ENCODE measurements at places on chromosomes 4 and X.
A peak's percentile ranks its signal among the peaks of the same experiment; 100 is the strongest.

GRCh38 chrX:68665502-68665901 lies 18.0 kb downstream of the STARD8 start:
- DNase-seq, result no peak

DNA sequence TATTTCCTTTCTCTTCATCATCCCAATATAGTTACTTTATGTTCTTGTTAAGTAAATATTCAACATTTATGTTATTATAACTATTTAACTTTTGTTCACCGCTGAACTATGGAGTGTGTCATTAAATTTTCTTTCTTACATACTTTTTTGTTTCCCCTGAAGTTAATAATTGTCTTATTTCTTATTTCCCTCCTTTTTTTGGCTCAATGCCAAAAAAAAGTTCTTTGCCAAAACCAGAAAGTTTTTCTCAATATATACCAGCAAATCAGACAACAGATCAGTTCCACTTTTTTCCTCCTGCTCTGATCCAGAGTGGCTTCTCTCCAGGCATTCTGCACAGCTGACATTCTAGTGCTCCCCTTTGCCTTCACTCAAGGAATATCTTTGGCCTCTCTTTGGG lies 187.0 kb upstream of the PPARGC1A start:
- no peak for DNase-seq

- DNase-seq, result no peak
Measured at GRCh38 chr4:56129431-56129861, 180.7 kb downstream of the CEP135 start.

- no peak for DNase-seq
Measured at GRCh38 chr4:167088115-167088514, 146.2 kb downstream of the SPOCK3 start.

DNA sequence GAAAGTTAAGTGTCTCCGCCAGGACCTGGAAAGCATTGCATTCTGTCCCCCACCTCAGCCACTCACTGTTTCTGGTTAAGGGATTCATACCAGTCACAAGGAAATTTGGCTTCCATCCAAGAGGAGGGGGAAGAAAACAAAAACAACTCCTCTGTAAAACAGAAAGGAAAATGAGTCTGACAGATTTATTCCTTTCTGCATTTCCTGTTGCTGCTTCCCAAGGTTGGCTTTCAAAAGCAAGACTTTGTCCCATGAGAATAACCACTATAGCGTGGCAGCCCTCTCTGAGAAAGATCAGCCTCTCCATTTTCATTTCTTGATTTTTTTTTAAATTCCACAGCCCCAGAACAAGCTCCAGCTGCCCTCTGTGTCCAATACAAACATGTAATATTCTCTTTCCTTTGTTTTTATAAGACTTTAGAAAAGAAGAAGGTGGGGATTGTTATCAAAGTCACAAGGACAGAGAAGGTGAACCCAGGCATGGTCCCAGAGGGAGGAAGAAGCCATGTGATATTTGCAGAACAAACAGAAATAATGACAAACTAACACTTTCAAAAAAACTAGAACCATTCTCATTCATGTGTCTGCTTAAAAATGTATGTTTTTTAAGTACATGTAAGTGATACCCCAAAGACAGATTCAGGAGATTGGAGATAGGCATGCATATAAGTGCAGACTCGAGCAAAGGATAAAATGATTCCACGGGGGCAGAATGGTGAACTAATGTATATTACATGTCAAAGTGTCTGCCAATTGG lies 90.7 kb upstream of the DCLK2 start:
- no peak for DNase-seq

DNA sequence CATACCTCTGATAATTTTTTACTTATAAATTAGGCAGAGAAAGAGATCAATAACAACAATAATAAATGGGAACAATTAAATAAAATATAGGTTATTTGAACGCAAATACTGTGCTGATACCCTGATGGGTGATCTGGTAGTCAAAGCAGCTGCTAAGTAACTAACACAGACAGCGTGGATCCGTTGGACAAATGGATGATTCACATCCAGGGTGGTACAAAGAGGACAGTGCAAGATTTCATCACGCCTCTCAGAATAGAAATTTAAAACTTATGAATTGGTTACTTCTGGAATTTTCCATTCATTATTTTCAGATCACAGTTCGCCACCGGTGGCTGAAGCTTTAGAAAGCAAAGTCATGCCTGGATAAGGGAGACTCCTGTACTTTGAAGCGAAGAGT lies 1066.0 kb upstream of the ADGRL3 start:
- no peak for DNase-seq

GRCh38 chrX:18428006-18428405 lies 2.6 kb downstream of the CDKL5 start:
- DNase-seq, result no peak

GRCh38 chr4:145623831-145624230 lies 4.6 kb downstream of the MMAA start:
- DNase-seq, result no peak

DNA sequence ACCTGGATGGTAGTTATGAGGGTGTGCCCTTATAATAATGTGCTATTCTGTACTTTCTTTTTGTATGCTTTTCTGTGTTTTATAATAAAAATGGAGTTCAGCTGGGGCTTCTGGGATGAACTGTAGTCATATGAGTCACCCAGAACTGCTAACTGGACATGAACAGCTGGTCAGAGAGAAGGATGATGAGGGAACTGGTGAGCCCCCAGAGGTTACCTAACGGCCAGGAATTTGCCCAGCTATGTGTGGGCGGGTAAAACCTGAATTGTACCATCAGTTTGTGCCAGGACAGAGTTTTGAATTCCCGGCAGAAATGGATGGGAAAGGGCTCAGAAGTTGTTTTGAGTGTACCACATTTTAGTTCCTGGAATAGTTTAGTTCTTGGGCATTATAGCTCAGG lies 138.0 kb upstream of the USP9X start:
- no peak for DNase-seq

DNA sequence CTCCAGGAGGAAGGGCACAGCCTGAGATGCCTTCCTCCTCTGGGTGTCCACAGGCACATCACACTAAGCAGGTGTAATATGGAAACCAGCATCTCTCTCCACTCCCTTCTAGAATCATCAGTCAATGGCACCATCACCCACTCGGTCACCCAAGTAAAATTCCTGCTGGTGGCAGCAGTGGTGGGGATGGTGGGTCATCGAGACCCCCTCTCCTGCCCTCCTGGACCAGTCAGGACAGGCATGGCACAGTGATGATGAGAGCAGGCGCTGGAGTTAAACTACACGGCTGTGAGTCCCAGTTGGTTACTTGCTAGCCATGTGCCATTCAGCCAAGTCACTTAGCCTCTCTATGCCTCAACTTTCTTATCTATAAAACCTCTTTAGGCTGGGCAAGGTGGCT lies 42.5 kb downstream of the SCD5 start:
- DNase-seq, result no peak

- DNase-seq, result peak; percentile 87
Measured at GRCh38 chr4:139528377-139529005, 27.5 kb downstream of the SETD7 start.

GRCh38 chr4:717601-718320 lies 12.1 kb downstream of the PCGF3 start:
- no peak for DNase-seq

GRCh38 chr4:181966104-181966551 lies 277.1 kb upstream of the TENM3 start:
- no peak for DNase-seq

- DNase-seq, result no peak
Measured at GRCh38 chr4:88722828-88723227, 25.2 kb upstream of the NAP1L5 start.

DNA sequence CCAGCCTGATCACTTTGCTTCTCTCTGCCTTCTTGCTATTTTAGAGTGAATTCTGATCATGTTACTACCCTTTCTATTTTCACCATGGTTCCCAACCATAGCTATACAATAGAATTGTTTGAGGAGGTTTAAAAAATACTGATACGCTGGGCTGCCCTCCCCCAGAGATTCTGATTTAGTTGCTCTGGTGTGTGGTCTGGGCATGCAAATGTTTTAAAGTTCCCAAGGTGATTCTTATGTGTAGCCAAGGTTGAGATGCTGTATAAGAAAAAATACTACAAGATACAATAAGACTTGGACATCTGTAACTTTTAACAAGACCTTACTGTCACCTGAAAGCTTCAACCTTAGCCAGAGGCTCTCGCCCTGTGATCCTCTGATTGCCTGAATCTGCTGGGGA lies 22.2 kb upstream of the INTS6L start:
- DNase-seq, result no peak

DNA sequence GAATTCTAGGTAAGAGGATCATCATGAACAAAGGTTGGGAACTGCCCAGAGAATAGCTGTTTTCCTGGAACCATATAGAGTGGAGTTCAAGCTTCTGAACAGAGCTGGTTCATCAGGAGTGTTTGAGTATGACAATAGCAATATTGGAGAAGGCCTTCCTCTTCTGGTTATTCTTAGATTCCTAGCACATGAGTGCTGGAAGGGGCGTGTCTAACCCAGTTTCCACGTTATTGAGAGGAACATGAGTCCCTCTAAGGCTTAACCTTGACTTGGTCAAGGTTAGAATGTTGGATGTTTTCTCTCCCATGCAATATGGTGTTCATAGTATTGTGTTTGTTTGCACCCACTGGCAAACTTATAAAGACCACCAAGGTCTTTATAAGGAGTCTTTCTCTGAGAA lies 101.3 kb downstream of the TSPAN7 start:
- no peak for DNase-seq

DNA sequence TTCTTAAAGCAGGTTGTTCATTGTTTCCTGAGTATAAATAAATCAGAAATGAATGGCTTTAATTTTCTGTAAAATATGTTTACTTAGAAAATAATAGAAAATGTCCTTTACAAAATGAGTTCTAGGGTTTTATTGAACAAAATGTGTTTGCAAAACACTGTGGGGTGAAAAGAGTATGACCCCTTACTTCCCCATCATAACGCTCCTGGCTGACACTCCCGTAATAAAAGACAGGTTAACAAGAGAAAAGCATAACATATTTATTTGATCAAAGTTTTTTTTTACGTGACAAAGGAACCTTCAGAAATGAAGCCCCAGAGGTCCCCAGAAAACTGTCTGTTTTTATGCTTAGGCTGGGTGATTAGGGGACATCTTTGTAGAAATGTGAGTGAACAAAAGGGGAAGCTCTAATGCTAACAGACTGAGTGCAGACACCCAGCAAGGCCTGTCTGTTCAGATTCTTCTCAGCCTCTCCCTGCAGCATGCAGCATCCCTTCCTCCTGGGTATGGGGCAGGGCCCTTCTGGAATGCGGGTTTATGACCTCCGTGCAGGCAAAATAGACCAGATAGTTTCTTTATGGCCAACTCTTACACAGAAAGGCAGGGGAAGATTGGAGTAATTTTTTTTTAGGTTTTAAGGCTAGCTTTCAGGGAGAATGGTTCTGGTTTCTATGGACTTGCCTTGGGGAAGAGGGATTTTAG lies 26.1 kb downstream of the ZFP42 start:
- no peak for DNase-seq

DNA sequence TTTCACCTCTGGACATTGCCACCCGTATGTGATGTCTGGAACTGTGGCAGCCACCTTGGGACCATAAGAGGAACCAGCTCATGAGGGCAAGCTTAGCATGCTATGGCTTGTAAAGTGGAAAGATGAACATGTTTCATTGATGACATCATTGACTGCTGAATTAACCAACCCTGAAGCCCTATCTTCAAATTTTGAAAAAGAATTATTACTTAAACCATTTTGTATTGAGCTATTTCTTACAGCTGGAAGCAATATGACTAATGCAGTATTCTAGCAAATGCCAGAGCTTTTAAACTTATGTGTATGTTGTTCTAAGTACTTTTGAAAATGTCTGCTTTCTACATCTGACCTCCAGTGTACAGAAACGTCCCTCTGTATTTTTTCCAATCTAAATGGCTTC lies 18.1 kb downstream of the GUCY2F start:
- no peak for DNase-seq

GRCh38 chr4:86963697-86964096 lies 28.9 kb downstream of the AFF1 start:
- no peak for DNase-seq

DNA sequence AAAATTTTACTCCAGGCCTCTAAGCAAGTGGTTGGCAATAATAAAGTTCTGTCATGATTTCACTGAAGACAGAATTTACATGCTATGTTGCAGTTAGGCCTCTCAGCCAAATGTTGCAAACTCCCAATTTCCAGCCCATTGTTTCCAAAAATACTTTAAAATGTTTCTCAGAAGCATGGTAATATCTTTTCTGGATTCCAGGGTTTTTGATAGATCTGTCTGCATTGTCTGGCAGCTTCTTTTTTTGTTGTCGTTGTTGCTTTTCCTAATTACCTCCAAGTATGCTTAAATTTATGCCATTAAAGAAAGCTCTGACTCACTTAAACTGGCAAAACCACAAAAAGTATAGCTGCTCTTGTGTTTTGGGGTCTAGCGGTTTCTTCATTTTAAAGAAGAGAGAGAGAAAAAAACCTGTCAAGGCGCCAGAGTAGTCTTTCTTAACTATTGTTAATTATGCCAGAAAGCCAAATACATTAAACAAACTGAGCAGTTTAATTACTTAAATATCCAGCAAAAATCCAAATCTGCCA lies 97.0 kb downstream of the AGTR2 start:
- DNase-seq, result no peak

- no peak for DNase-seq
Measured at GRCh38 chrX:150310881-150311280, 52.2 kb upstream of the MAMLD1 start.

GRCh38 chr4:80385397-80386280 lies 50.1 kb downstream of the CFAP299 start:
- DNase-seq, result no peak

- no peak for DNase-seq
Measured at GRCh38 chr4:79886021-79886420, 187.0 kb downstream of the ANTXR2 start.

DNA sequence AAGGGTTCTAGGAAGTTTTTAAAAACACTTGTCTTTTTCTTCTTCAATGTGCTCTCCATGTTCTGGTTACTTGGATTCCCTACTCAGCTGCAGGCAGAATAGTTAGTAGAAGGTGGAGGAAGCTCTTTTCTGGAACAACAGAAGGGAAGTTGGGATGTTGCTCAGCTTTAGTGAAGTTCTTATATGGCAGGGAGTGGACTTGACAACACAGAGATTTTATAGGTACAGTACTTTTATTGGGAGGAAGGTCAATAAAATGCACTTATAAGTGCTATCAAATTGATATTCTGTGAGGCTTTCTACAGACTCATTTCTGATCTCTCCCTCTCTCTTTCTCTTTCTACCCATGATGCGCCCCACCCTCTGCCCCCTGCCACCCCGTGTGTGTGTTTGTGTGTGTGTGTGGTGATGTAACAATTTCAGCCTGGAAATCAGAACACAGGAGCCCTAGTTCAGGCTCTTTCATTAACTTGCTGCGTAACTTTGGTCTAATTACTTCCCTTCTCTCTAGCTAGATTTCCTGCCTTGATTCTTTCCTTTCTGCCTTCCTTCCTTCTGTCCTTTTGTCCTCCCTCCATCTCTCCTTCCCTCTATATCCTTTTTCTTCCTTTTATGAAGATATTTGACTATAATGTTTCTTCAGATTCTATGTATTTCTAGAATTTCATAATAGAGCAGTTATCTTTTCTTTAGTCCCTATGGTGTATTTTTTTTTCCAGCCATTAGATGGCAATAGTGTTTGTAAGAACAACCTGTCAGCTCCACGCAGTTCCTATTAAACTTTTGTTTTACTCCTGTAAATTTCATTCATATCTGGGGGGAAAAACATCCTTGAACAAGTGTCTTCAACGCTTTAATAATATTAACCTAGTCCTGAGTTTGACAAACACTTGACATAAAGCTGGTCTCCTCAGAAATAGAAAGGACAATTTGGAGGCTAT lies 37.1 kb downstream of the HEPH start:
- no peak for DNase-seq

All from posterior vena cava (tissue), 2 donors.